ENCODE measurements at places on chromosomes 3 and 15.

DNA sequence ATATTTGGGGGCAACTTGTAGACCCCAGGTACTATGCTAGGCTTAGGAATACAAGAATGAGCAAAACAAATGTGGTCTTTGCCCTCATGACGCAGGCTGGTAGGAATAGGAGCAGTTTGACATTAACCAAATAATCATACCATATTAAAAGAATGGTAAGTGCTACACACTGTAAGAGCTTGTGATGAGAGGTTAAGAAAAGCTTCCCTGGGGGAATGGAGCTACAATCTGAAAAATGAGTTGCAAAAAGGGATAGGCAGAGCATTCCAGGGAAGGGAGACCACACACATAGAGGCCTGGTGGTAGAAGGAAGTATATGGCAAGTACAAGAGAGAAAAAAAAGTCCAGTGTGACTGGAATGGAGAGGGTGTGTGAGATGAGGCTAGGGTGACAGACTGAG lies 37.3 kb downstream of the TMOD3 start:
- DNase-seq = no peak

- DNase-seq = peak; percentile 53
These were observed 20.4 kb downstream of the IGF1R start for GRCh38 chr15:98668566-98669308.

DNA sequence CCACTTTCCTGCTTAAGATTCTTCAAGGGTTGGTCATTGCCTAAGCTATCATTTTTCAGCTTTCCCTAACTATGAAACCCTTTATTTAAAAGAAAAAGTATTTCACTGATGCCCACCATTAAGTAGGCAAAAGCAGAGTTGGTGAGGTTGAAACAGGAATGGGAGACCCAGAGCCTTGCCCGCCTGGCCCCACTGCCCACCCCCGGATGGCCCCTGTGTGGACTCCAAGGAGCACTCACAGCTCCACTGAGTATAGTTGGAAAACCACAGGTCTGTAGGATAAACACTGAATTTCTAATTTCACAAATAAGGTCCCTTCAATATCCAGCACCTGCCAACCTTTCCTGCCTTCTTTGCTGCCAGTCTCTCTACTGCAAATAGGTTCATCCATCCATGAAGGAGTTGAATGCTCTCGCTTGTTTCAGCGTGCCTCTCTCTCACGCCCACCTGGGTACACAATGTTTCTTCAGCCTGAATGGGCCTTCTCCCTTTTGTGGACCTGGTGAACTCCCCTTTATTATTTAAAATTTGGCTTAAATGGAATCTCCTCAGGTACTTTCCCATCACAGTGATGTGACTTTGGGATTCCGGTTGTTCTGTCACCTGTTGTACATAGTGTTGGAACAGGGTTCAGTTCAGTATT lies 8.7 kb upstream of the ACAP2 start:
- no peak for DNase-seq

GRCh38 chr3:156488767-156489166 lies 66.2 kb downstream of the SSR3 start:
- no peak for DNase-seq

DNA sequence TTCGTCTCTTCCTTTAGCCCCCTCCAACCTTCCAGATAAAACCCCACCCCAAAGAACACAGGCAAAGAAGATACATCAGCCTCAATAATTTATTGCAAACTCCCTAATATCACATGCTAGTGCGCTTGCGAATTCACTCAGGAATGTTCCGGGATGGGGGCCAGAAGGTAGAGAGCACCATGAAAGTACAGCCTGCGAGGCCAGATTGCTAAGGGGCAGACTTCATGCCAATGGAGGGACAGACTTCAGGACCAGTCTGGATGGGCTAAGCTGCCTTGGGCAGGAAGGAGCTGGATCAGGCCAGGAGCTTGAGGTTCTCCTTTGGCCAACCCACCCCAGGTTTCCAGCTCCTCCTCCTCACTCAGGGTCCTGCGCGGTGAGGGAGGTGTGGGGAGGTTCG lies 13.4 kb downstream of the CIDEC start:
- DNase-seq = no peak

Data from activated T-cell treated with anti-CD3 and anti-CD28 coated beads, Interleukin-2, amount 50 U/mL, for 24 hours (primary cell).